ENCODE measurements at places on chromosomes 3 and 15.

GRCh38 chr15:35306361-35306981 lies 221.4 kb upstream of the NANOGP8 start:
- no peak for DNase-seq

- no peak for DNase-seq
Observed at GRCh38 chr15:81433462-81433861, 59.4 kb upstream of the TMC3 start.

DNA sequence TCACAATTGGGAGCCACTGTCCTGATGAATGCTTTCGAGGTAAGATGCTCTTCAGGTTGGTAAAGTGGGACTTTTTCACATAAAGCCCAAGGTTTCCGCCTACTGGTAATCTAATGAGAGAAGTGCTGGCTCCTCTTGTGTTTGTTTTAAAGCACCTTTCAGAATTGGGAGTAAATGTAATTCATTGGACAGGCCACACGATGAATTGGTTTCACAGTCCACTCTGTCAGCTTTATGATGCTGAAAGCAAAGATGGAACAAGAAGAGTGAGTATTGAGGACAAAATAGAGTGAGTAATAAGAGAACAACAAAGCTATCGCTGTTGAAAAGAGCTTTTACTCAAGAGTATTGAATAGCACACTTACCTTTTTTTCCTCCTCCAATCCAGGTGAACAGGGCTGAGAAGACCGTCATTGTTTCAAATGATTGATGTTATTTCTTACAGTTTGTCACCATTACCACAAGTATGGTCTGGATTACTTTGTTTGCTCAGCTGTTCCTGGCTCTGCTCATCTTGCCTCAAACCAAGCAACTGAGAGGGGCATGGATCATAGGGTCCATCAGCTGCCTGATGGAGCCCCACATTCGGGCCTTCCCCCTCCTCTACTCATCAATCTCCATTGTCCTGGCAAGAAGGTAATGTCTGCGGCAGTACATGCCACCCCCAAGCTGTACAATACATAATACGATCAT lies 136.1 kb upstream of the CNTN4 start:
- DNase-seq = no peak

GRCh38 chr15:72034859-72035650 lies 82.9 kb downstream of the MYO9A start:
- no peak for DNase-seq

DNA sequence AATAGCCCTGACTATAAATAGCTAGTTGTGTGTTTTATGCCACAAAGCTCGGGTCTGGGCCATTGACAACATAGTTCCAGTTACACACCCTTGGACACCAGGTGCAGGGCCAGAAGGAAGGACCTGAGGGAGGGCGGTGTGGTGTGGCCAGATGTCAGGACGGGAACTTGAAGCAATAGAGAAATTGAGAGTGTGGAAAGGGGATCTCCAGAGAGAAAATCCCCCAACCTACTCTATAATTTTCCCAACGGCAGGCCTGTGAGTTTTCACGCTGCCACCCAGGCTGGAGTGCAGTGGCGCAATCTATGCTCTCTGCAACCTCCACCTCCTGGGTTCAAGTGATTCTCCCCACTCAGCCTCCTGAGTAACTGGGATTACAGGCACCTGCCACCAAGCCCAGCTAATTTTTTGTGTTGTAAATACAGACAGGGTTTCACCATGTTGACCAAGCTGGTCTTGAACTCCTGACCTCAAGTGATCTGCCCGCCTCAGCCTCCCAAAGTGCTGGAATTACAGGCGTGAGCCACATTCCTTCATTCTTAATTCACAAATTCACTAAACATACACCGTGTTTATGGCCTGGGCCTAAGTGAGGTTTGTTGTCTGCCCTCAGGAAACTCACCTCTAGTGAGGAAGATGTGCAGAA lies 70.8 kb upstream of the KLF13 start:
- no peak for DNase-seq

- no peak for DNase-seq
Observed at GRCh38 chr15:43511012-43511885, 6.2 kb upstream of the MAP1A start.

DNA sequence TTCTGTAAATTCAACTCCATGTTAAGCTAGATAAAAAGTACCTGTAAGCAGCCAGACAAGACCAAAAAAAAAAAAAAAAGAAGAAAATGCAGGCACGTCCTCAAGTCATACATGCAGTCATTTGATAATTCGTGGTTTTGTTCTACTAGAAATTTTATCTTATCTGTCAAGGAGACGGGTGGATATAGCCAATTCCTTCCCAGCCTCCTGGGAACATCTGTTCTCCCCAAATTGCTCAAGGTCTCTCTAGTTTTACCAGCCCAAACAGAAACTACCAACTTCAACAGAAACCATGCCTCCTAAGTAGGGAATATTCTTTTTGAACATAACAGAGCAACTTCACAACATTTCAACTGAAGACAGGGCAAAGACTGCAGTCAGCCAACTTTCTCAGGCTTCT lies 19.5 kb downstream of the RYK start:
- no peak for DNase-seq

- no peak for DNase-seq
Observed at GRCh38 chr3:94614192-94614591, 551.3 kb downstream of the NSUN3 start.

- DNase-seq = no peak
Observed at GRCh38 chr3:51873253-51873766, 2.1 kb downstream of the IQCF5 start.

DNA sequence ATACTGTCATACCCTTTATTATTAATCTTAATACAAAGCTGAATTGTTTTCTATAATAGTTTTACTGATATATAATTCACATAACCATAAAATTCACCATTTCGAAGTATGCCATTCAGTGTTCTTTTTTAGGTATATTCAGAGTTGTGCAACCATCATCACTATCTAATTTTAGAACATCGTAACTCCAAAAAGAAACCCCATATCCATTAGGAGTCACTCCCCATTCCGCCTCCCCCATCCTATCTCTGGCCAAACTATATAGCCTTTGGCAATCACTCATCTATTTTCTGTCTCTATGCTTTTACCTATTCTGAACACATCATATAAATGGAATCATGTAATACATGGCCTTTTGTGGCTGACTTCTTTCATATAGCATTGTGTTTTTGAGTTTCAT lies 169.7 kb upstream of the GALNT15 start:
- DNase-seq = no peak

- no peak for DNase-seq
Observed at GRCh38 chr15:76401285-76401684, 64.7 kb downstream of the ISL2 start.

DNA sequence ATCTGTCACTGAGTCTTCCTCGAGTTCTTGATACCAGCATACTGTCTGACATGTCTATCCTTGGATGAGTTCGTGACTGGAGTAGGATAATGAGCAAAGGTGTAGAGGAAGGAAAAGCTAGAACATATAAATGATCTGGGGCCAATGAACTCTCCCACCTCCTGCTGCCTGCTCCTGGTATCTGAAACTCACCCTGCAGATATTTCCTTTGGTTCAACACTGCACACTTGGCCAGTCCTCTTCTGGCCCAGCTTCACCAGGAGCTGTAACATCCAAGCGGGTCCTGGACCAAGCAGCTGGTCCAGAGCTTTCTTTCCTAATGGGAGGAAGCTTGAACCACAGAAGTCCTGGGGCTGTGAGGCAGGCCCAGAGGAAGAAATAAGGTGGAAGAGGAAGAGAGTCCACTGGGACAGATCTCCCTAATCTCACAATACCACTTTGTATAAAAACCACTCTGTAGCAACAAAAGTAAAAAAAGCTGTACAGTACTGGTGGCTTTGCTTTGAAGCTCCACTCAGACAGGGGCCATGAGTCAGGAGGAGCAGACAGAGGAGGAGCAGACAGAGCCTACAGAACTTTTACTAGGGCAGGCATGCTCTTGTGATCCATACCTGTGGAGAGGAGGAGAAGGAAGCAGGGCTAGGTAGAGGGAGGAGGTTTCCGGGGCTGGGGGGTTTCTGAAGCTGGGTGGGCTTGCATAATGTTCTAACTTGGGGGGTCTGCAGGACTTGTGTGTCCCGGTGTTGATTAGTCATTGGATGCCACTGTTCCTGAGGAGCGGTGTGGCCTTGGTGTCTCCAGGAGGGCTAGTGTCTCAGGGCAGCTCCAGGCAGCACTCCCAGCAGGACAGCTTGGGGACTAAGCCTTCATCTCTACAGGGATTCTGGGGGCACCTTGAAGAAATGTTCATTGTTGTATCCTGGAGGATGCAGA lies 166.9 kb downstream of the ABHD5 start:
- no peak for DNase-seq

- DNase-seq = no peak
Observed at GRCh38 chr15:53658255-53658654, 101.2 kb downstream of the WDR72 start.

- no peak for DNase-seq
Observed at GRCh38 chr15:32677238-32677750, 35.8 kb downstream of the SCG5 start.

- DNase-seq = no peak
Observed at GRCh38 chr3:26622621-26623418, at the start of gene LRRC3B. LRRC3B (plus strand) TSS chr3:26622772; CDS start chr3:26709673, 86,901 bp downstream.

DNA sequence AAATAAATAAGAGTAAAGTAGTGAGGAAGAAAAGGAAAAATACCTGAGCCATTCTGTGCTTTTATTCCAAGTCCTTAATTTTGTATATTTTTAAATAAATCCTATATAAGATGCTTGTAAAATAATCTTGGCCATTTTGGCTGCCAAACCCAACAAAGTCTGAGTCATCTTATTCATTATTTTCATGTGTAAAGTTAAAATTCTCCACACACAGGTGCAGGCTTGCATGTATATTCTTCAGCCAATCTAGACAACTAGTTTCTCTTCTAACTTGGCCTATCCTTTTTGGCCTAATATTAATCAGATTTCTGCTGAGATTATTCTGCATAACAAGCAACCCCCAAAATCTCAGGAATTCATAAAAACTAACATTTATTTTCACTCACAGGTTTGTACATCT lies 189.8 kb upstream of the ATP11B start:
- no peak for DNase-seq

DNA sequence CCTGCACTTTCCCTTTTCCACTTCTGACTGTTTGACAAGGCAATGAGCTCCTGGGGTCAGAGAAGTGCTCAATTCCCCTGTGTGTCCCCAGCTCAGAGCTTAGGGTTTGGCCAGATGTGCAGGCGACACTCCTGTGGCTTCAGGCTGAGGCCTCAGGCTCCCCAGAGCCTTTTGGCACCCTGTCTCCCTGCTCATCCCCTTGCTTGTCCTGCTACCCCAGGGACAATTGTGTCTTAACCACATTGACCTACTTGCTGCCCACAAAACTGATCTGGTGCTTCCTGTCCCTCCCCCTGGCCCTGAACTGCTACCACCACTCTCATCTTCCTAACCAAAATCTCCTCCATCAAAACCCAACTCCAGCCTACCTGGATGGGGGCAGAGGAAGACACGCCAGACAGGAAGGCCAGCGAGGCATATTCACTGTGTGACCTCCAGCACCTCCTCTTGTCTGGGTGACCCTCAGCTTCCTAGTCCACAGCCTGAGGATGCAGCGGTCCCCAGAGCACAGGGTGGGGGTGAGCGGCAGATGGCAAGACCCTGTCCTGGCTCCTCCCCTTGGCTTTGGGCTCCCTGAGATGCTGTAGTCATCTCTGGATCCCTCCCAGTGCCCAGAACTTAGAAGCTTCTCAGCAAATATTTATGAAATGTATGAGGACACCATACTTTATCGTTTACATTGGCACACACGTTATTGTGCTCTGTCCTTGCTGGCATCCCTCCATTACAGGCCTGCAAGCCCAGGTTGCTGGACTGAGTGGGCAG lies 98.9 kb upstream of the SLC6A6 start:
- DNase-seq = no peak

DNA sequence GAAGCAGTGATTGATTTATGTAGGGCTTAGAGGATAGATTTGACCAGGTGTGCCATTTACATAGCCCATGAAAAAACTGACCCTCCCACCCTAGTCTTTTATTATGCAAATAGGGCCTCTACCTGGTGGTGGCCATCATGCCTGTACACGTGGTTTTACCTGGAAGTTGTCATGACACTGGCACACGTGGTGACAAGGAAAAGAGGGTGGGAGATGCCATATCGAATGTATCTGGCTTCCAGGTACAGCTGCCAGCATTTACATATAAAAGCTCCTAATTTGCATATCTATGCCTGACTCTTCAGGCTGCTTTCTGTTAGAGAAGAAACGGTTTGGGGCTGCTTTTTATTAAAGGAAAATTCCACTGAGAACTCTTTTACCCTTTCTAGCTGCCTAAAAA lies 35.0 kb upstream of the DNAJC13 start:
- DNase-seq = no peak

DNA sequence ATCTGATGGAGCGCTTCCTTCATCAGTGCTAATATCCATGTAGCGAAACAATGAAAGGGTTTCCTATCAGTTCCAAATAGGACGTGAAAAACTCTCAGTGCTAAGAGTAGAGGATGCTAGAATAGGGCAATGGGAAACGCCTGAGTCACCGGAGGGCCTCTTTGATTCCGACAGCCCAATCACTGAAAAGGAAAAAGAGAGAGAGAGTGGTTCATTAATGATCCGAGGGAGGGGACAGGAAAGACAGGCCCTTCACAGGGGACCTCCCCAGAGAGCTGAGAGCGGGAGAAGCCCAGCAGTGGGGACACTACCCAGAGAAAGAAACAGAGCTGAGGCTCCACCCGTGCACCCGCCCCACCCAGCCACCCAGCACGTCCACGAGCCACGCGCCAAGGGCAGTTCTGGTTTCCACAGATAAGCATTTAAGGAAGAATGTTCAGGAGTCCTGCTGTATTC lies 76.9 kb downstream of the RPN1 start:
- DNase-seq = no peak

DNA sequence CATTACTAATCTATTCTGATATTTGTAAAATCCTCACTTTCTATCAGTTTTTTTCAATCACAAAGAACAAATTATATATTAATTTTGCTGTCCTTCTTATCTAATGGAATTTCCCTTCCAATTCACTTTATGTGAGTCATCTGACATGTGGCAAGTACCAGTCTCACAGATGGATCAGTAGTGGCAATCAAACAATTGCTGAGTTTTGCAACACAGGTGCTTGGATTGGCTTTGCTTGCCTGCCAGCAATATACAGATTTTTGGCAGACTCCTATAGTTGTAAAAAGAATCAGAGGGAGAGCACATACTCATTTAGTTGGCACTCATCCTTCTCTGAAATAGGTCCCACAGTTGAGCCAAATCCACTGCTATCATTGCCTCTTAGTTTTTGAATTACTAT lies 83.7 kb downstream of the BCHE start:
- no peak for DNase-seq

Data from activated CD8-positive, alpha-beta memory T cell treated with anti-CD3 and anti-CD28 coated beads, Interleukin-2, amount 50 U/mL, for 48 hours (primary cell).